SW 1271 (cell line): ENCODE measurements at places on chromosomes 3 and 15.

DNA sequence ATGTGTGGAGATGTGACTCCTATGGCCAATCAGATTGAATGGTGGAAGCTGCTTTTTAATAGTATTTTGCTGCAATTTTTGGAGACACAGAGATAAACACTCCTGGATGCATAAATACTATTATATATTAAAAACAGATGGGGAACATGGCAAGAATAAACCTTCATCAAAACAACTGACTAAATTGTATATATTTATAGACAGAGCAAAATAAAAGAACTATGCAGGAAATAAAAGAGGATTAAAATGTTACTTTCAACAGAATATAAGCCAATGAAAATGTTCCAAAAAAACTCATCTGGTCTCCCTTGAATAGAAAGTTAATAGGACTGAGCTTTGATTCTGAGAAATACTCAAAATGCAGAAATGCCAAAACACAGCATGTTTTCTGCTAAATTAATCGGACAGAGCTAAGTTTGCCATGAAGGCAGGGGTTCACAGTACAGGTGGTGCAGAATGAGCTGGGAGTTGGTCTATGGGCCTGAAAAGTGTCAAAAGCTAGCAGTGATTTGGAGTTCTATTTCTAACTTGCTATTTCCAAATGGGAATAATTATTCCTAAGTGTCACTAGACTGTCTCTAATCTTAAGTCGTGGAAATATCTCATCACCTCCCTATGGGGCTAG is 227.2 kb downstream of the CNTN3 start:
- DNase-seq: no peak

DNA sequence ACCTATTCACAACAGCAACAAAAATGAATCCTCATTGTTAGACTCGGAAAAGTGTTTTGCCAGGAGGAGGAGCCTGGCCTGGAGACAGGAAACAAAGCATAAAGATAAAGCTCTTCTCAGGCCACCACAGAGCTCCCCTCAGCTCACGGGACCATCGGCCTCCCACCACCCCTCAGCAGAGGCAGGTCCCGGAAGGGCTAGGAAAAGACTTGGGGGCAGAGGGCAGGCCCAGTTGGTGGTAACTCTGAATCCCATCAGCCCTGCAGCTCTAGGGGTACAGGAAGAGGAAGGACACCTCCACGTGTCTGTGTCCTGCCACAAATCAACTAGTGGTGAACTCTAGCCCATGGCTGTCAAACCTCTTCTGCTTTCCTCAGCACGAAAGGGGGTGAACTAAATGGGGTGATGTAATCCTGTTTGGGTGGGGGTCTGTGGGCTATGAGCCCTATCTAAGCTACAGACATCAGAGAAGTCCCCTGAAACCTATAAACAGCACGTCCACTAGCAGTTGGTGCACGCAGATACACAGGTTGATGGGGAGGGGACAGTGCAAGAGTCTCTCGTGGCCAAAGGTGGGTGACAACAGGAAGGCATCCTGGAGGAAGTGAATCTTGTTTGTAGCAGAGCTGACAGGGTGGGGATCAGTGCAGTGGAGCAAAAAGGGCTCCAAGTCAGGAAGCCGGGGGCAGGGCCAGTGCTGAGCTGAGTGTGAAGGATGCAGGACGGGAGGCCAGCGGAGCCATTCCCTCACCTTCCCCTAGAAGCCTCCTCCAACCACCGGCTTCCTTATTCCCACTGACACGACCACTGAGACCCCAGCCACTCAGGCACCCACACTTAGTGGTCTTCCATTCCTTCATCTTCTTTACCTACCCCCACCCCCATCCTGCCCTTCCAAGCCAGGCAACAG is 111.1 kb upstream of the HACD2 start:
- DNase-seq: no peak

DNA sequence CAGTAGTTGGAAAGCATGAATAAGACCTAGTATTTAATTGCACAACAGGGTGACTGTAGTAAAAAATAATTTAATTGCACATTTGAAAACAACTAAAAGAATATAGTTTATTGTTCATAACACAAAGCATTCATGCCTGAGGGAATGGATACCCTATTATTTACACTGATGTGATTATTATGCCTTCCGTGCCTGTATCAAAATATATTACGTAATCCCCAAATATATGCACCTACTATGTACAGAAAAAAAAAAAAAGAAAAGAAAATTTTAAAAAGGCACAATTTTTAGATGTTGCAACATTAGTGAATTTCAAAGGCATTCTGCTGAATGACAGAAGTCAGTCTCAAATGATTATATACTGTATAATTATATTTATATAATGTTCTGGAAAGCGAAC is 647.2 kb upstream of the BCHE start:
- DNase-seq: no peak

- DNase-seq: no peak
Measured at GRCh38 chr15:91192285-91192684, 92.2 kb downstream of the SV2B start.
